ENCODE measurements at places on chromosomes 7 and 10.

DNA sequence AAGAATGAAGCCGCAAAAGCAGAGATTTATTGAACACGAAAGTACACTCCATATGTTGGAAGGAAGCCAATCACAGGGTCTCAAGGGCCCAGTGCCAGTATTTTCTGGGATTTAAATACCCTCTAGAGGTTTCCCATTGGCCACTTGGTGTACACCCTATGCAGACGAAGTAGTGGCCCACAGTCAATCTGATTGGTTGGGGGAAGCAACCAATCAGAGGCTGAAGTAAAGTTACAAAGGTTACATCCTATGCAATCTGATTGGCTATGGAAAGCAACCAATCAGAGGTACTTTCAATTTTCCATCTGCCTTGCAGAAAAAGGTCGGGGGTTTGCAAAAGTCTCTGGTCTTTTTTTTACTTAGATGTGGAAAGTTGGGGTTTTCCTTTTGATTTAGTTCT, 481.3 kb upstream of the NRP1 start:
- peak; percentile 7 for DNase-seq

- no peak for DNase-seq
Observed at GRCh38 chr10:43461950-43462349, 25.0 kb downstream of the ZNF487 start.

DNA sequence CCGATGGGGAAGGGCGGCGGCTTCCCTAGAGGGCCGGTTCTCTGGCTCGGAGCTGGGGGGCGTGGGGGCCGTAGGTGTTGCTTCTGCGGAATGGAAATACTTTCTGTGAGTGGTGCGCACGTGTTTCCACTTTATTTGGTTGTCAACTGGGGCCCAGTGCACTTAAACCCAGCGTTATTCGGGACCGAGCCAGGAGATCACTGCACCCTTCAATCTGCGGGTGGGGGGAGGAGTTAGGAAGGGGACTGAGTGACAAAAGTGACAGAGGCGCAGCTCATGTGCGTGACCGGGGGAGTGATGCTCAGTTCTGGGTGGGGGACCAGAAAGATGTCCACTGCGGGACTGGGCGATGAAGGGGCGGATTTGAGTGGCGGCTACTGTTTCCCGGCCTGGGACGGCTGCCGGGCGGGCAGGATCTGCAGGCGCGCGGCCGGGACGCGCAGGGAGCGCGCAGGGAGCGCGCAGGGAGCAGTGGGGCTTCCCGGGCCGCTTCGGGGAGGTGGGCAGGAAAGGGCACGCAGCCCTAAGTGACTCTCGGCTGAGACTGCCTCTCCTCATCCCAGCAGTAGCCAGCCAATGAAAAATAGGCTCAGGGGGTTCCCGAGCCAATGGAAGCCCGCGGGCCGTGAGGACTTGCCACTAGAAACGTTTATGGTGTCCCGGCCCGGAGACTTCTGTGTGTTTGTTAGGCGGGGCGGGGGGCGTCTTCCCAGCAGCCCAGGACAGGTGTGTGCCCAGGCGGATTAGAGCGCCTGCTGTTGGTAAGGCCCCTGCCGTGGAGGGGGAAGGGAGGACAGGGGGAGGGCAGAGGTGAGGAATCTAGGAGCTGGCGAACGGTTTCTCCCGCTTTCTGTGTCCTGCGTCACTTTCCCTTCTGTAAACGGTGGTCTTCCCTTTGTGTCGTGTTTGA, 54.3 kb upstream of the KDM7A start:
- peak; percentile 71 for DNase-seq

DNA sequence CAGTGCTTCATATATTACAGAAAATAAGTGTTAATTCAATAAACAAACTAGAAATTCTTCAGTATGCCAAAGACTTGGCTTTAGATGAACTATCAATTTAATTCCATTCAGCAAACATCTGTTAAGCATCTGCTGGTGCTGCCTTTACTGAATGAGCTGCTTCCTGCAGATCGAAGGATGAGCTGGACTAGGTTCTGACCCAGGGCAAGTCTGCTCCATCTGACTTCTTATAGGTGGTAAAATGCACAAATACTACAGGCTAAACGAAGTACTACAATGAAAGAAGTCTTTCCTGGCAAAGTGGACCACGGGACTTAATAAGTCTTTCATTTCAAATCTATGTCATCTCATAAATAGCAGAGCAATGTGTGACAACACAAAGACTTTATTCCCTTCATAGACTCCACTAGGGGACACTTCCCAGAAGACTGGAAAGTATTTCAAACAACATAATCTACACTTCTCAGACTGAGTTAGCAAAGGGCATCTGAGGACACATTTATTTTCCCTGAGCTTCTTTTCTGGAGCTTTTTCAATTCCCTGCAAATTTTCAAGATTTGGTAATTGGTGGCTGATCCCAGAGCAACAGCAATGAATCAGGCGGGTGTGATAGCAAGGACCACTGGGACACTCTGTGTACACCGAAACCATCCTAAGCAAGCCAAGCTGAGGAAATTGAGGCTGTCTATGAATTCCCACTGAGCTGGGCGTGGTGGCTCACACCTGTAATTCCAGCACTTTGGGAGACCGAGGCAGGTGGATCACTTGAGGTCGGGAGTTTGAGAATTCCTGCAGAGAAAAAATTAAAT, 108.9 kb upstream of the FRMD4A start:
- no peak for DNase-seq

- DNase-seq: no peak
Observed at GRCh38 chr7:122864016-122864415, 22.2 kb downstream of the CADPS2 start.

GRCh38 chr7:27242555-27243339, at the start of gene EVX1:
EVX1 (plus strand) TSS chr7:27242802; CDS start chr7:27243031, 229 bp downstream.
- no peak for DNase-seq

- DNase-seq: no peak
Observed at GRCh38 chr10:103765981-103766380, 89.4 kb downstream of the SH3PXD2A start.

- no peak for DNase-seq
Observed at GRCh38 chr7:150356265-150356897, 12.2 kb upstream of the REPIN1 start.

DNA sequence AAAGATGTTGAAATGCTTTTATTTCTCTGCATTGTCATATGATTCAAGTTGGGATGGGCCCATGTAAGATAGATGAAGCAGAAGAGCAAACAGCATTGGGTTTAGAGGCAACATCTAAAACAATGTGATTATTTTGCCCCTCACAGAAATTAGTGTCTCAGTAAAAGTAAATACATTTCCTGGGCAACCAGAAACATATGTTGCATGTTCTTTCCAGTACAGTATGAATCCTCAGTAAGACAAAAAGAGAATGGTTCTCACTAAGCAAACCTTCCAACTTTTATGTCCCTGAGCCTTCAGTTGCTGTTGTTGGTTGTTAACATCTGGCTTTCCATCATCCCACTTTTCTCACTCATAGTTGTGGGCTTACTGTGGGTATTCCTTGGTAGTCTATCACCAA, 222.5 kb upstream of the PRPS1L1 start:
- DNase-seq: no peak

GRCh38 chr10:13120786-13121499, 21.0 kb downstream of the OPTN start:
- DNase-seq: no peak

DNA sequence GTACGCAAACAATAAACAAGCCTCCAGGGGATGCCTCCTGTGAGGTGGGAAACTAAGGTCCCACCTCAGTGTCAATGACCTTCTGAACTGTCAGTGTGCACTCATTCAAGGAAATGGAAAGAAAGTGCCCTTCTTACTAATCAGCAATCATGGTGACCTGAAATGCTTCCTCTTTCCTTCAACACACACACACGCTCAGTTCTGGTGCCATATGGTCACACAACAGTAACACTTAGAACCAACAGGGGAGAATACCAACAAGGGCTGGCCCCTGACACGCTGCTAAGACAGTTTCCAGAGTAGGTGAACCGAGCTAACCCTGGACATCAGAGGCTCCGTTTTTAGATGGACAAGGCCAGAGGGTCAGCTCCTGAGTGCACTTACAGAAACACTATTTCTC, 42.1 kb upstream of the EFCAB10 start:
- DNase-seq: no peak

GRCh38 chr10:124325633-124325914, 93.1 kb downstream of the OAT start:
- no peak for DNase-seq

- no peak for DNase-seq
Observed at GRCh38 chr10:99671386-99671785, 12.1 kb downstream of the ENTPD7 start.
